T-helper 2 cell (primary cell): ENCODE measurements at places on chromosomes 4 and X.

- no peak for DNase-seq
These were observed 39.6 kb downstream of the TMEM164 start for GRCh38 chrX:110042496-110042895.

GRCh38 chrX:24601858-24602257 is 45.3 kb downstream of the PCYT1B start:
- DNase-seq, result no peak

- no peak for DNase-seq
These were observed 47.5 kb downstream of the PKD2 start for GRCh38 chr4:88054901-88055300.

GRCh38 chr4:98539741-98540140 is 118.7 kb downstream of the TSPAN5 start:
- DNase-seq, result no peak

DNA sequence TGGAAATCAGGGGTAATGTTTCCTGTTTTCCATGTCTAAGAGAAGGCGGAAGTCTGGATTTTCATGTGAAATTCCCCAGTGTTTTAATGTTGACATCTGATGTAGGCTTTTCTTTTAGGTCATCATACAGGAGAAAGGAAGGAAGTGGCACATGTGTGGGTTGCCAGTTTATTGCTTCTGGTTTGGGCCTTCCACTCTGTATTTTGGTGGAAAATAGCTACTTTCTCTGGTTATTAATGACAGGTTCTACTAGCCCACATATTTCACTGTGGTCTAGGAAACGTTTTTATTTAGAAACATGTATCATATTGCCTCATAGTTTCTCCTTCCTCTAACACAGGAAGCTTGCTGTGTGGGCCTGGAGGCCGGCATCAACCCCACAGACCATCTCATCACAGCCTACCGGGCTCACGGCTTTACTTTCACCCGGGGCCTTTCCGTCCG is 7.2 kb downstream of the PDHA1 start:
- DNase-seq, result no peak

DNA sequence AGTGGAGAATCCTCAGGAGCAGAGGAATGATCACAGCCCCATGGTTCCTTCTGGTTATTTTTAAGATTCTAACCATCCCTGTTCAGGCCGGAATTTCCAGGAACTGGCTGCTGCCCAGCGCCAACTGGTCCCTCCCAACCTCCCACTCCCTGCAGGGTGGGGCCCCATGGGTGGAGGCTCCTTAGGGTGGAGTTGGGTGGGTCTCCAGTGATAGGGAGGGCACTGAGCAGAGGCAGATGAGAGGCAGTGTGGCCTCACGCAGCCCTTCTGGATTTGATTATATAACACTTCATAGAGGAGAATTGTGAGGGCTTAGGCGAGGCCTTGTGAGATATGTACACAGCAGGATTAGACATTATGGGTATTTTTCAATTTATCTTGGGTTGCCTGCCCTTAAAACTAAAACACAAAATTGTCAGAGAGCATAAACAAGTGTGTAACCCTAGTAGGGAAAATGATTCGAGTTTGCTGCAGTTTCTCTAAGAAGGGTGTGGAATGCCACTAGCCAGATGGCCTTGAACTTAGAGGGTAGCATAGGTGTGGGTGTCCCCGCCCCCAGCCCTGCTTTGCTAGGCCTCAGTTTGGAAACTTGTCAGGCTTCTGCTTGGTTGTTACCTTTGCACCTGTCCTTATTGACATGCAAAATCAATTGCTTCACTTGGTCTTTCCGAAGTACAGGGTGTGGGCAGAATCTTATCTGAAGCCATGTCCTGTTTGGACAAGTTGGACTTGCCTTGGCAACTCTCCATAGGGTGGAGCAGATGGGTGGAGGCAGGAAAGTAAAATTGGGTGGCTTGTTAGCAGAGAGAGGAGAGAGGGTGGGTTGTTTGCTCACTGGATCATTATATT is 9.4 kb downstream of the KLF3 start:
- DNase-seq, result no peak

- peak; percentile 26 for DNase-seq
These were observed 33.3 kb downstream of the FRYL start for GRCh38 chr4:48746608-48747362.

DNA sequence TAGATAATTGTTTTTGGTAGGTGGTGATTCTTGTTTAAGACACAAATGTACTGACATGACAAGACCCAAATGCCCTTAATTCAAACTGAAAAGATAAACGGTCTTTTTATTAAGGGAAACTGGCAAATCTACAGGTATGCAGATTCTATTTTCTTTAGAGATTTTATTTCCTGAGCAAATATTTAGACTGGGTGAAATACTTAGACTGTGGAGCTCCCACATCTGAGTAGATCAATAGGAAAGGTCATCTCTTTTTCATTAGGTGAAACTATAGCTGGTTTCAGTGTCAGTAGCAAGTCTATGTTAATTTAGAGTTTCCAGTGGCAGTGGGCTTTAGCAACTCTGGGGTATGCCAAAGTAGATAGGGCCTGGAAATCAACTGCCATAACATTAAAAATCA is 446.7 kb downstream of the FSTL5 start:
- no peak for DNase-seq

DNA sequence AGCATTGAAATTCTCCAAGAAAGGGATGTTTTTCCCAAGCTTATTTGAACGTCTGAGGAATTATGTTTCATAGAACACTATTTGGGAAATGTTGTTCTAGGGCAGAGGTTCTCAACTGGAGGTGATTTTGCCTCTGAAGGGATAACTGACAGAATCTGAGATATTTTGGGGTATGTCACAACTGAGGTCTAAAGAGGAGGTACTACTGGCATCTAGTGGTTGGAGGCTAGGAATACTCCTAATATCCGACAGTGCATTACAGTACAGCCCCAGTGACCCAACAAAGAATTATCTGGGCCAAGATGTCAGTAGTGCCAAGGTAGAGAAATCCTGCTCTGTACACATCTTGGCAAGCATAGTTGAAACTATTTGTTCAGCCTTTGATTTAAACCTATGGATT is 6.4 kb downstream of the HSPA4L start:
- no peak for DNase-seq

DNA sequence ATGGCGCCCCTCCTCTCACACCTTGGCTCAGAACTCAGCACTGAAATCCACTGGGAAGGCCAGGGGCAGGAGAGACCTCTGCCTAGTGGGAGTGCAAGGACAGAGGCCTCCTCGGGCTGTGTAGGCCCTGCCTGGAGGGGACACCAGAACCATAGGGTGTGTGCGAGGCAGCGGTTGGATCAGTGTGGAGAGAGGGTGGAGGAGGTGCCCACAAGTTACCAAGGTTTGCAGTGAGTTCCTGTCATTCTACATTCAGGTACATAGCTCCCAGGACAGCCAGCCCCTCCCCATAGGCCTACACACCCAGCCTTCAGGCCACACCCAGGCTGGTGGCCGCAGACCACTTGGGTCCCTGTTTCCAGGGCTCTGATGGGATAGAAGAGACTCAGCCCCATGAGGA is 19.2 kb upstream of the SPON2 start:
- no peak for DNase-seq

DNA sequence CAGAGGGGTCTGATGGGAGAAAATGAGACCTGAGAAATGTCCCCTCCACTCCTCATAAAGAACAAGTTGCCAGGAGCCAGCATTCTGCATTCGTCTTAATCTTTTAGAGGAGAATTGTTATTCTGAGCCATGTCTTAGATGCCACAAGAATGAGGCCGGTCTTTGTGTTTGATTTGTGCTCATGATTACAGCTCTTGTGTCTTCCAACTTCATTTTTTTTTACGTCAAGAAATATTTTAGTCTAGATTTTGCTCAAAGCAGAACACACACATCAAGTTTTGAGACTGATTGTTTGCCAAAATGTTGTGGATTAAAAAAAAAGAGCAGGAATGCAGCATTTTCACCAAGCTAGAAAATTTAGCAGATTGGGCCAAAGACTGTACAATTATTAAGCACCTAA is 130.6 kb upstream of the PITX2 start:
- no peak for DNase-seq

GRCh38 chr4:37935026-37935425 is 25.2 kb upstream of the PTTG2 start:
- DNase-seq, result no peak

DNA sequence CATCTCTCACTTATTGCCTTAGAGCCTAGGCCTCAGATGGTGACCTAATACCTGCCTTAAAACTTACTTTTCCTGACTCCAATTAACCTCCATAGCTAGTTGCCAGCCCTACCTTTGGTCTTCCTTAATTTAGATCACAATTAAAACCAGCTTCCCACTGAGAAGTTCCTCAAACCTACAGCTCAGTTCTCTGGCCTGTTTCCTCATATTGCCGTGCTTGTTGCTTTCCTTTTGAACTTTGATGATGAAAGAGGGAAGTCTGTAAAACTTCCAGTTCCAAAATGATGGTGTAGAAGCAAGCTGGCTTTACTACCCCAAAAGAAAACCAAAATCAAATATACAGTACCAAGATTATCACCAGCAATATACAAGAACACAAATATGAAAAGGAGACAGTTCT is 28.9 kb upstream of the CAMK2D start:
- no peak for DNase-seq

GRCh38 chr4:54384563-54384962 is 155.5 kb downstream of the PDGFRA start:
- DNase-seq, result peak; percentile 13

DNA sequence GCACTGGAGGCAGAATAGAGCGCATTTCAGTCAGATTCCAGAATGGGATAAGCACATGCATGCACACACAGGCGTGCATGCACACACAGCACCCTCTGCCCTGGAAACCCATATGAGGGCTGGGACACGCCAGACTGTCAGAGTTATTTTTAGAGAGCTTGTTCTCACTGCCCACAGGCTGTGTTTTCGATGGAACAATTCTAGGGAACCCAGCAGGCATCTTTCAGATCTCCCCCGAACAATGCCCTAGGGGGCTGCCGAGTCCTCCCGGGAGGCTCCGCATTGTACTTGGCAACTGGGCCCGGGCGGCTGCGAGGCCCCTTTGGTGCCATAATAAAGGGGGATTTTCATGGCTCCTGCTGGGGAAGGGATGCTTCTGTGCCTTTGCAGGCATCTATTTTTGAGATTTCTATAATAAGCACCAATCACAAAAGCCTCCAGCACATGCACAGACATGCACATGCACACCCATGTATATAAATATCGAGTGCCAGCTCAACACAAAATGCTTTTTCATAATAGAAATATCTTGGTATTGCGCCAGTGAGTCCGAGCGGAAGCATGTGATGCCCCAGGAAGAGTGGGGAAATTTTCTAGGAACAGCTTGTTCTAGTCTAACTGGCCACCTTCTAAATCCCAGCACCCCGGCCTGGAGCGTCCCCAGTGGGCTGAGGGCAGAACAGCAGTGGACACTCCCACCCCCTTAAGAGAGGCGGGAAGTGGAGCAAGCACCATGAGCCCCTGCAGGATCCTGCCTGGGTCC is 88.5 kb downstream of the PHKA2 start:
- DNase-seq, result no peak

DNA sequence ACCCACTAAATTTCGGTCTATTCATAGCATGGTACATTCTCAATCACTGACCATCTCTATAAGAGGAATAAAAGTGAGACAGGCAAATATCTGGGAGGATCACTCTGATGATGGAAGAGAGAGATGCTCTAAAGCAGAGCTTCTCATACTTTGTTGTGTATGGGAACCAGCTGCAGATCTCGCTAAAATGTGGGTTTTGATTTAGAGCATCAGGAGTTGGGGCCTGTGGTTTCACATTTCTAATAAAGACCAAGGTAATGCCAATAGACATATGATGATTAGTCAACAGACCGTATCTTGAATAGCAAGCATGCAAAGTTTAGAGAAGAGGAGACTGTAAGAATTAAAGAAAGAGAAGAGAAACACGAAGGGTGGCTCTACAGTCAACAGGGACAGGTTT is 107.4 kb upstream of the FTHL17 start:
- DNase-seq, result no peak

GRCh38 chrX:107632346-107632745 is 4.0 kb downstream of the PRPS1 start:
- no peak for DNase-seq

GRCh38 chr4:102625232-102625930 is 124.2 kb downstream of the NFKB1 start:
- peak; percentile 65 for DNase-seq

DNA sequence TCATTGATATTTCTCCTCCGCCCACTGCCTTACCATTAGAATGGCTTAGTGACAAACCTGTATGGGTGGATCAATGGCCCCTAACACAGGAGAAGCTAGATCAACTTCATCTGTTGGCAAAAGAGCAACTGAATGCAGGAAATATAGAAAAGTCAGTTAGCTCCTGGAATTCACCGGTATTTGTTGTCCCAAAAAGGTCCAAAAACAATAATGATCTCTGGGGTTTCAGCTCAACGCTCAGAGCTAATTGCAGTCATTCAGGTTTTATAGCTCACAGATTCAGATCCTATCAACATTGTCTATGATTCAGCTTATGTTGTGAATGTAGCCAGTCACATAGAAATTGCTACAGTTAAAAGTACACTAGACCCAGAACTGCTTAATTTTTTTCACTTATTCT is 124.0 kb upstream of the ZCCHC13 start:
- DNase-seq, result no peak

DNA sequence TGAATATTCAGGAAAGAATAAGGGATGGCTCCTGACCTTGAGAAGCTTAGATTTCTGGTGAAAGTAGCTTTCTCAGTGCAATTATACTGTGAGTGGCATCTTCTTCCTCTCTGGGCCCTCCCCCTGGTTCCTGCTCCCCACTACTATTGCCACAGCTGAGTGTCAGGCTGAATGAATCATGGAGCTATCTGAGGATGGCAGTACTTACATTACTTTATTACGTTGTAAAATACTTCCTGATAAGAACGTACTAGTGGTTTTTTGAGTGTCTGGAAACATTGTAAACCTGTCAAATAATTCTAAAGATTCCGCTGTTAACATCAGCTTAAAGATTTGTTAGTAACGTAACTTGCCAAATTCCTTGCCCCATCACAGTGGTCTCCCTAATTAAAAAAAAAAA is 36.2 kb downstream of the ARHGAP10 start:
- no peak for DNase-seq

GRCh38 chr4:184143770-184144564 is 73.7 kb downstream of the ENPP6 start:
- no peak for DNase-seq
